Sigmoid colon (tissue), 7 donors: ENCODE measurements at places on chromosomes 7 and 10. TPM values are rescaled to one million over a fixed set of nuclear protein-coding genes. Genes with fewer than 3 reads are reported as not detected.

DNA sequence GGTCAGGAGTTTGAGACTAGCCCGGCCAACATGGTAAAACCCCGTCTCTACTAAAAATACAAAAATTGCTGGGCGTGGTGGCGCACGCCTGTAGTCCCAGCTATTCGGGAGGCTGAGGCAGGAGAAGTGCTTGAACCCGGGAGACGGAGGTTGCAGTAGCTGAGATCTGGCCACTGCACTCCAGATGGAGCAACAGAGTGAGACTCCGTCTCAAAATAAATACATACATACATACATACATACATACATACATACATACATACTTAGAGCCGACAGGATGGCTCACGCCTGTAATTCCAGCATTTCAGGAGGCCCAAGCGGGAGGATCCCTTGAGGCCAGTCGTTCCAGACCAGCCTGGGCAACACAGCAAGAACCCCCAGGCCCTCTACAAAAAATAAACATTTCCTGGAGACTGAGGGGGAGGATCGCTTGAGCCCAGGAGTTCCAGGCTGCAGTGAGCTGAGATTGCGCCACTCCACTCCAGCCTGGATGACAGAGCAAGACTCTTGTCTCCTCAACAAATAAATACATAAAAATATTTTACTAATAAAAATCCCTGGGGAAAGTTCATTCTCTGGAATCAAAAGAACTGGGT is 90.9 kb upstream of the TNRC18 start:
- H3K36me3 ChIP-seq: no peaks in the 10 kb centered on the region
- DNase-seq: no peak
- no peaks in the 10 kb centered on the region for H3K4me1 ChIP-seq
- H3K4me3 ChIP-seq: peak overlapping the region; percentile 98

DNA sequence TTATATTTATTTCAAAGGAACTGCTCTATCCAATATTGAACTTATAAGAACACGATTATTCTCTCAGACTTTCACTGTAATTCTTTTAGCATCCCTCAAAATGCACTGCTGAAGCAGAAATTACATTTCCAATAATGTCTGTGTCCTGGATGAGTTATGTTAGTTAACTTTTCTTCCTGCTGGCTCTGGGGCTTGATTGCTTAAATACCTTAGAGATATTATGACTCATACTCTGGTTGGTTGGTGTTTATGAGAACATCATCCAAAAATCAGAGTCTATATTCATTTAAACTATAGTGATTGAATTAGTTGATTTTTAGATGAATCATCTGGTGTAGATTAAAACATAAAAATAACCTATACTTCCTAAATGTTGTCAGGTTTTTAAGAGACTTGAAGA is 246.3 kb upstream of the VWC2 start:
- H3K4me3 ChIP-seq: no peak overlapping the region
- H3K4me1 ChIP-seq: no peaks in the 10 kb centered on the region
- H3K27ac ChIP-seq: no peak overlapping the region
- no peaks in the 10 kb centered on the region for H3K36me3 ChIP-seq
- no peaks in the 10 kb centered on the region for H3K27me3 ChIP-seq

DNA sequence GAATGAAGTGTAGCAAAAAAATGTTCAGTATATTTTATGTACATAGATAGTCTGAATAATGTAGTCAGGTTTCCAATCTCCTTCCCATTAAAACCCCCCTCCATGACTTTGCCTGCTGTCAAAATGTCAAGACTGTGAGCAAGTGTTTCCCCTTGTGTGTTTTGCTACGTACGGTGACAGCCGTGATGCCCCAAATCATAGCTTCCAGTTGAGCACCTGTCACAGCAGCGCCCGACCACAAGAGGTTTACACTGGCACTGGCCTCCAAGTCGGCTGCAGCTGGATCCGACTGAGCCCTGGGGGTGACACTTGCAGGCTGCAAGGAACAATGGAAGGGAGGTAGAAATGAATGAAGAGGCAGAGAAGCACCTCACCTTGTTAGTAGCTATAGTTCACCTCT is 62.3 kb downstream of the LAMB4 start:
- H3K36me3 ChIP-seq: no peaks in the 10 kb centered on the region
- no peaks in the 10 kb centered on the region for H3K27me3 ChIP-seq
- no peak for DNase-seq
- no peaks in the 10 kb centered on the region for H3K4me1 ChIP-seq
- no peak overlapping the region for H3K27ac ChIP-seq

ODAD2 gene
- total RNA-seq: 8.8 TPM

GRCh38 chr10:5968037-5968680 is 9.2 kb downstream of the IL15RA start:
- H3K4me3 ChIP-seq: no peak overlapping the region
- peak; percentile 58 for DNase-seq
- H3K36me3 ChIP-seq: no peaks in the 10 kb centered on the region
- no peaks in the 10 kb centered on the region for H3K4me1 ChIP-seq
- no peak overlapping the region for H3K27ac ChIP-seq

GRCh38 chr7:104196161-104196560 is 11.7 kb downstream of the ORC5 start:
- H3K4me3 ChIP-seq: no peak overlapping the region
- no peak overlapping the region for H3K27ac ChIP-seq
- H3K36me3 ChIP-seq: peaks cover 81% of the 10 kb centered on the region
- H3K27me3 ChIP-seq: no peaks in the 10 kb centered on the region
